ENCODE measurements at places on chromosomes 6 and 20.

DNA sequence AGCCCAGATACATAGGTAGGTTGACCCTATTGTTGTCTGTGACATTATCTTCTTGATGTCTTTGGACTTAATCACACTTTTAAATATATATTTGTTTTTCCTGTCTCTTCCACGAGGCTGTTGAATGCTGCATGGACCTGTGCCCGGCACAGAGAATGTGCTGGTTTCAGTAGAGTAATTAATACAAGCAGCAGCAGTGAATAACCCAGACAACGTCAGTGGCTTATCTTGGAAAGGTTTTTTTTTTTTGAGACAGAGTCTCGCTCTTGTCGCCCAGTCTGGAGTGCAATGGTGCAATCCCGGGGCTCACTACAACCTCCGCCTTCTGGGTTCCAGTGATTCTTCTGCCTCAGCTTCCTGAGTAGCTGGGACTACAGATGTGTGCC, 108.2 kb downstream of the CDH26 start:
- DNase-seq: no peak

- DNase-seq: no peak
These were observed 222.9 kb upstream of the DEFB112 start for GRCh38 chr6:50272611-50273010.

DNA sequence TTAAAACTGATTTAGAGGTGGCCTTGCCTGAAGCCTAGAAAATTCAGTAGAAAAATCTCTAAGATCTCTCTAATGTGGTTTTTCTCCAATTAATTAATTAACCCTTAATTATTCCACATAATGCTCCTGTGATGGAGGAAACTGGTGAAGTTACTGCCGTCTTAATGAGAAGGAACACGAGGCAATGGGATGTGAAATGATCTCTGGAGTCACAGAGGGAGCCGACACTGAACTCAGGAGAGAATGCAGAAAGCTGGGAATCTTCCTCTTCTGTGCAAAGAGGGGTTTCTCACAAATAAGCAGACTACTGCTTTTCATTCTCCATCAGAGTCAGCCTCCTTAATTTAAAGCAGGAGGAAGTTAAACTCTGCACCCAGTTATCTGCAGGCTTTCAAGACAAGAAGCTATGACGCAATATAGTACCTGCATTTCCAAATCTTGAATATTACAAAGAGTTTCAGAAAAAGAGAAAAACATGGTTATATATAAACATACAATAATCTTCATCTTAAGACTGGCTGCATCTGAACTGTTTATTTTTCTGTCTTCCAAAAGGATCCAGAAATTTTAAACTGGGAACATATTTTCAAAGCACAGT, 18.1 kb upstream of the SNRPB2 start:
- DNase-seq: no peak

DNA sequence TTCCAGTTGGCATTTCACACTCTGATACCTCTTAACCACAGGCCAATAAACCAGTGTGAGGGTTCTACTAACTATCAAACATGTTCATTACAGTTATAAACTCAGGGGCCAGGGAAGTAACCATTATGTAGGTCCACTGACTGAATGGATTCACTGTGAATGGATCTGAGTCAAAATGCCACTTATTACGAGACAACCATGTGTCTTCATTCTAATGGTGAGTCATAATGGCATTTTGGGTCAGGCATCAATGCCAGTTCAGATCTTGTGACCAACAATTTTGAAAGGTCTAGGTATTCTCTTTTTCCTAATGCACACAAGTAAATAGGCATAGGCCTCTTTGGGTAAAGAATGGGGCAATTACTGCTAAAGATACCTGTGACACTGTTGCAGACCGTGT, 112.2 kb upstream of the HEY2 start:
- no peak for DNase-seq

DNA sequence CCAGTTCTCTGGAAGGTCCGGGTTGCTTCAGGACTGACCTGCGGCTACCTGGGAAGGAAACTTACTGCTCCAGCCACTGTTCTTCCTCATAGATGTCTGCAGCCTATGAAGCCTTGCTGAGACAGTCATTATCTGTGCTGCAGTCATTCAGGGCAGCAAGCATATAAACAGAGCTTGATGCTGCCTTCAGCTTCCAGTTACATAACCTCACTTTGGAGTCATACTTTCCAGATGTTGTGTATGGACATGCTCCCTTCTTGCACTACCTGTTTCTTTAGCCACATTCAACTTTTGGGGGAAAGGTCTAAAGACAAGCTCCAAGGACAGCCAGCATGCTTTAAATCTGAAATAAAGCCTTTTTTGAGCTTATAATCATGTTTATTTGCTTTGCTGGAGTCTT, 98.1 kb downstream of the SLC24A3 start:
- no peak for DNase-seq

DNA sequence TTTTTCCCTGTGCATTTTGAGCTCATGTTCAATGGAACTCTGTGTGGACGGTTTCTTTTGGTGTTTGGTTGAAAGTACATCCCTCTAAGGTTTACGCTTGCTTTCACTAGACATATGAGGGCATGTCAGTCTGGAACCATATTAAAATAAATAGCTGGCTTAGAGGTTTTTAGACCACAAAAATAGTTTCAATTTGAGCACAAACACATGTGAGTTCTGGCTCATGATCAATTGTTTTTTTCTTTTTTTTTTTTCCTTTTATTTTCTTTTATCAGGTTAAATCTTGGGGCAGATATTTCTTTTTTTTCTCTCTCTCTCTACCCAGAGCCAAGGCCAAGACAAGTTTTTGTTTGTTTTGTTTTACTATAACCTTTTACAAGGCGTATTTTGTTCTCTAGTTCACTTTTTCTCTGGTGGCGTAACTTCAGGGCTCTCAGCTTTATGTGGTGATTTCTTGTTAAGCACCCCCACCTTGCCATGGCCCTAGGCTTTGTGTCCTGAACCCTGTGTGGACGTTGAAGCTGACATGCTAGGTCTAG, 92.9 kb downstream of the SHLD1 start:
- no peak for DNase-seq

All from stimulated activated CD4-positive, alpha-beta T cell treated with anti-CD3 and anti-CD28 coated beads, Interleukin-12 subunit alpha, Interleukin-12 subunit beta, amount 100 ng/mL, for 48 hours (primary cell).